ENCODE measurements at places on chromosomes 6 and 20.

DNA sequence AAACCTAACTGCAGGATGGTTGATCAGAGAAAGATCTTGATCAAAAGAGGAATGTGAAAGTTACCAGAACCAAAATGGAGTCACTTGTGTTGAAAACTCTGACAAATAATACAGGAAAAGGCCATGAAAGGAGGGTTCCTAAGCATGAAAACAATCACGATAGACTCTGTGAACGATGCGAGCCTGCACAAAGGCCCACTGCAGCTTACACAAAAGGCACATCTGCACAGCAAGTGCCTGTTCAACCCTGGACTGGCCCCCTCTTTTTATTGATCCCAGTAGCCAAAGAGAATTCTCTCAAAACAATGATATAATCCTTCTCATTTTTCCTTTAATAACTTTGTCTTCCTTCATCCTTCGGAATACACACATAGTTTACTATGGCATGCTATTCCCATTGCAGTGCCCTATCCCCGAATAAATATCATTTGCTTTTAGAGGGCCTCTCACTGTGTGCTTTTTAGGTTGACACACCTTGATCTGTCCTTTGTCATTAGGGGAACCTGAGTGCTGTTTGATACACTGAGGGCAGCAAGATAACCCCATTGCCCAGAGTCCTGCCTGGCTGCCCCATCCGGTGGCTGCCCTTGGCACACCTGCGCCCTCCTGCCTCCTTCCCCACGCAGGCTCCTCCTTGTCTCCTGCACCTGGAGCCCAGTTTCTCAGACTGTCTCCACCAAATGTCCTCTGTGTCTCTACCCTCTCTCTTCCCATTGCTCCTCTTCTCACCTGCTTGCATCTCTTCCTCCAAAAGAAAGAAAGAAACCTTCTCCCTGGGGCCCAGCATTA is 98.3 kb upstream of the FRMD1 start:
- no peak for DNase-seq

- no peak for DNase-seq
Measured at GRCh38 chr6:37765182-37765775, 54.2 kb upstream of the ZFAND3 start.

- no peak for DNase-seq
Measured at GRCh38 chr6:168737014-168737413, 296.0 kb downstream of the SMOC2 start.

DNA sequence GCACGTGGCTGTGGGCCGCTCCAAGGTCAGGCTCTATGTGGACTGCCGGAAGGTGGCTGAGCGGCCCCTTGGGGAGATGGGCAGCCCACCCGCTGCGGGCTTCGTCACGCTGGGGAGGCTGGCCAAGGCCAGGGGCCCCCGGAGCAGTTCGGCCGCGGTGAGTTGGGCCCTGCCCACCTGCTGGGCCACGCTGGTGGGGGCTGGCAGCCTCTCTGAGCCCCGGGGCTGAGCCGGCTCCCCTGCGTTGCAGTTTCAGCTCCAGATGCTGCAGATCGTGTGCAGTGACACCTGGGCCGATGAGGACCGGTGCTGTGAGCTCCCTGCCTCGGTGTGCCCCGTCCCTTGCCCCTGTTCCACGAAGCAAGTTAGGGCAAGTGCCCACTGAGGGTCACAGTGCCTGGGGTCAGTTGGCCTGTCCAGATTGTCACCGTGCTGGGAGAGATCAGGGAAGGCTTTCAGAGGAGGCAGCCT is 27.1 kb downstream of the COL20A1 start:
- no peak for DNase-seq

- no peak for DNase-seq
Measured at GRCh38 chr6:38407192-38407591, 232.5 kb downstream of the BTBD9 start.

GRCh38 chr6:14693301-14694192 is 552.3 kb upstream of the JARID2 start:
- DNase-seq, result no peak

- DNase-seq, result peak; percentile 5
Measured at GRCh38 chr6:123380257-123380656, 256.5 kb downstream of the TRDN start.

DNA sequence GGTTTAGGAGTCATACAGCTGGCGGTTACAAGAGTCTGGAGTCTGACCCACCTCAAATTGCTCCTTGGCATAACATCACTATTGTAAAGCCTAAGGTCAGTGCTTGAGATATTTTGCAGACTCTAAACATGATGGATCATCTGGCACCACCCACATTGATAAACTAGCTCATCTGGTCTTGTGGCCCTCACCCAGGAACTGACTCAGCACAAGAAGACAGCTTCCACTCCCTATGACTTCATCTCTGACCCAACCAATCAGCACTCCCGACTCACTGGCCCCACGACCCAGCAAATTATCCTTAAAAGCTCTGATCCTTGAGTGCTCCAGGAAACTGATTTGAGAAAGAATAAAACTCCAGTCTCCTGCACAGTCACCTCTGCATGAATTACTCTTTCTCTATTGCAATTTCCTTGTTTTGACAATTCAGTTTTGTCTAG is 115.9 kb downstream of the CD24 start:
- DNase-seq, result no peak
